ENCODE measurements at places on chromosomes 7 and 10.

- no peak for DNase-seq
Measured at GRCh38 chr7:20284771-20285143, 45.9 kb upstream of the ITGB8 start.

DNA sequence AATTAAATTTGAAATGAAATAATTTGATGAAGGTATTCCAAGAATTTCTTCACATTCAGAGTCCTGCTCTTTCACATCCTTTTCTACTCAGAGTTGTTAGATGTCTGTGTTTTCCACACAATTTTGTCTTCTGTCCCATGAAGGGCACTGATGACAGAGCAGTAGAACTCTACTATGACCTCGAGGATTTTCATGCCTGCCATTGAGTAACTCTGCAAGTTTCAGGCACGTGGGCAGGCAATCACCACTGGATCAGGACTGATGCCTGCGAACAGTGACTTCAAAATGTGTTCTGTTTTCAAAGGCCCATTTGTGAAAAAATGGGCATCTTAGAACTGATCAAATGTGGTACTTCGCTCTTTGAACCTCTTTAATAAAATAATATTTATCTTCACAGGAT lies 91.1 kb downstream of the CDK6 start:
- DNase-seq, result no peak

- no peak for DNase-seq
Measured at GRCh38 chr10:44806950-44807349, 104.2 kb upstream of the TMEM72 start.

GRCh38 chr10:100448951-100449350 lies 13.9 kb upstream of the WNT8B start:
- no peak for DNase-seq

- DNase-seq, result no peak
Measured at GRCh38 chr7:28799619-28800018, 158.5 kb downstream of the TRIL start.

DNA sequence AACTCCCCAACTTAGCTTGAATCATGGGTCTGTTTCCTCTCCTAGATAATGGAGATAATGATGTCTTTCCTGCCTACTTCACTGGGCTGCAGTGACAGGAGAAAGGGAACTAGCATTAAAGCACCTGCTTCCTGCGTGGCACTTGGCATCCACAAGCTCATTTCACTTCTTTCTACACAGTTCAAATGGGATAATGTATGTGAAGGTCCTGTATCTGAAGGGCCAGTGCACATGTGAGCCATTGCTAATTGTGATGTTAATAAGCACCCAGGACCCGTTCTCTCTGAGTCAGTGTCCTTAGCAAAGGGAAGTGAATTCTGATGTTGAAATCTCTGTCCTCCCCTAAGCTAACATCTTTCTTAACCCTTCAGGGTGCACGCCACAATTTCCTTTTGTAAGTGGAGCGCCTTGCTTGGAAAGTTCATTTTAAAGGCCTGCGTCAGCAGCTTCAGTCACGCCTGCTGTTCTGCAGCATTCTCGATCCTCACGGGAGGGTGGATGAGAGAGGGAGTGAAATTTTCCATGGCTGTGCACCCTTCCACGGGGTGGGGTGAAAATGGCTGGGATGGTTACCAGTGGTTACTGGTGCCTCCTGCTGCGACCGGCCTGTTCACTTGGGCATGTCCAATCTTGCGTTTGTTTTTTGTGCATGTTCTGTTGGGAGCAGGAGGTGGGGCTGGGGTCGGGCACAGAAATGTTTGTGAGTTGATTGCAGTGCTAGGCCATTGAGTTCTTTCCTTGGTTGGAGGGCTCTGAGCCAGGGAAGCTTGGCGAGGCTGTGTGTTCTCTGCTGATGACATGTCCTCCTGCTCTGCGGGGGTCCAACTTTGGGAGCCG lies 59.2 kb downstream of the HK1 start:
- no peak for DNase-seq

DNA sequence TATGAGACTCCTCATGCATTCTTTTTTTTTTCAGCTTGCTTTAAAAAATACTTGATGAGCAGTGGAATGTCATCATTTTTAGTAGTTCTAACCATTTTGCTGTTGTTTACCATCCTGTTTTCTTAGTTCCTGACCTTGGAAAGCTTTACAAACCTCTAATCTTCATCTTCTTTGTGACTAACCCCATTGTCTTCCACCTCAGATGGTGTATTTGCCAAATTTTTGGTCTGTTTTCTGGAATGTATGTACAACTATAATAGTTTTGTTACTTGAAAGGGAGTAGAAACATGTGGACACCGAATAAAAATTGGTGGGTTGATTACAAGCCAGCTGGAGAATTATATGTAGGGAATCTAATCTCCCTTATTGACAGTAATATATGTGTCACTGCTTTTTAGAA lies 172.7 kb downstream of the SND1 start:
- no peak for DNase-seq

GRCh38 chr7:151349507-151349853 lies 7.9 kb downstream of the NUB1 start:
- no peak for DNase-seq

GRCh38 chr7:127578036-127578684 lies 7.2 kb downstream of the GCC1 start:
- DNase-seq, result peak; percentile 27

- no peak for DNase-seq
Measured at GRCh38 chr10:123517901-123518300, 148.3 kb upstream of the GPR26 start.

GRCh38 chr7:105285118-105285874 lies 103.4 kb downstream of the SRPK2 start:
- no peak for DNase-seq

DNA sequence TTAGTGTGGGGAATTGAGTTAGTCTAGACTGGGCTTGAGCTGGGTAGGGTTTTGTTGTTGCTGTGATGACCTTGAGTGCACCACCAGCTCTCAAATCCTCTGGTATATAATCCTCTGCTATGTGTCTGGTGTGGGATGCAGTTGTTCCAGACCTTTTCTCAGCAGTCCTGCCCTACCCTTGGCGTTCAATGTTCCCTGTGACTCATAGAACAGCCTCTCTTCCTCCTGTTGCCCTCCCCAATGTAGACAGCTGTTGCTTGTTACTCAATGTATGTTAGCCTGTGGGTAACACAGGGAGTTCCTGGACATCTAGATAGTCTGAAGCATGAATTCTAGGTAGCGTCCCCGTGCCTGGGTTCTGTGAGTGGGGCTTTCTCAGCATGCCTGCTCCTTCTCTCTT lies 19.8 kb downstream of the ACBD7 start:
- DNase-seq, result no peak

DNA sequence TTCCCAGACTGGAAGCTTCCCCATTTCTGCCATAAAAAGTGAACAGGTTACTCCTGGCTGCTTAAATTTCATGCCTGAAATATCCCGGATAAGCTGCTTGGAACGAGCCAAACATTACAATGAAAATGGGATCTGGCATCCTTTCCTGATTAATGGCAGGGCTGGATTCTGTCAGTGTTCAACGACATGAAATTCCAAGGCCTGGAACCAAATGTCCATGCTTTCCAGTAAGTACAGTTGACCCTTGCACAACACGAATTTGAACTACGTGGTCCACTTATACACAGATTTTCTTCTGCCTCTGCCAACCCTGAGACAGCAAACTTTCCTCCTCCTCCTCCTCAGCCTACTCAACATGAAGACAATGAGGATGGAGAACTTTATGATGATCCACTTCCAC lies 65.4 kb downstream of the SGMS1 start:
- no peak for DNase-seq

DNA sequence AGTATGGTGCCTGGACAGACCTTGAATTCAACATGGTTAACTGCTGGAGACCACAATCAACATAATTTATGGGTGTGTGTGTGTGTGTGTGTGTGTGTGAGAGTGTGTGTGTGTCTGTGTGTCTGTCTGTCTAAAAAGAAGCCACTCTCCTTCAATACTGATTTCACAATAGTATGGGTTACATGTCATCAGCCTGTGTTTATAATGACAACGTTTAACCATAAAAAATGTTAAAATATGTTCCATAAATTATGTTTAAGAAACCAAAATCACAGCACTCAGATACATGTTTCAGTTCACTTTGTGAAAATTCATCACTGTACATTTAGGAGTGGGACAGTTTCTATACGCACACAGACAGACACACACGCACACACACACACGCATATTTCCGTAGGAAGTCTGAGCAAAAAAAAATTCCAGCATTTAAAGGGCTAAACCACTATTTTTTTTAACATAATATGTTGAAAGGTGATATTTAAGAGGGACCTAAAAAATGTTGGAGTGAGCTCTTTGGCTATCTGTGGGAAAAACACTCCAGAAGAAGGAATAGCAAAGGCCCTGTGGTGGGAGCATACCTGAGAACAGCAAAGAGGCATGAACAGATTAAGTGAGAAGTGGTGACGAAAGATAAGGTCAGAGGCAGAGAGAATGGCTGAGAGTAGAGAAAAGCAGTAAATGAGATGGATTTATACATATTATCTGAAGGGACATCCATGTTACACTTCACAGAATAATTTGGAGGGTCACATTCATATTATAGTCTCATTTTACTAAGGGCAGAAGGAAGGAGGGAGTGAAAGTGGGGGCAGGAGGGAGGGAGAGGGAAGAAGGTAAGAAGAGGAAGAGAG lies 10.9 kb downstream of the PDZD8 start:
- DNase-seq, result peak; percentile 33

- peak; percentile 33 for DNase-seq
Measured at GRCh38 chr10:24826009-24826408, 102.3 kb upstream of the ARHGAP21 start.

DNA sequence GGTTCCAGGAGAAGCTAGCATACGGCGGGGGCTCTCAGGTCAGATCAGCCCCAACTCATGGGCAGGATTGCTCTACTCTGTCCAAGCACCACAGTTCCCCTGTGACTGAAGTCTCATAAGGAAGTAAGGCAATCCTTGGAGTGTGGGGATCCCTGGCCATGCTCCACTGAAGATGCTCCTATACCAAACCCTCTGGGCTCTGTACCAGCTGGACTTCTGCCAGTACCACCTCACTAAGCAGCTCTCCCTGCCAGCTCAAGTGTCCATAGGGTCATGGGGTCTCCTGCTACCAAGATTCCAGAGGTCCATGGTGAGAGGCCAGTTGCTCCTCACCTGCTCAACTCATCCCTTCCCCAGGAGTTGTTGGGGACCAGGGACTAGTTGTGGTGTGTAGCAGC lies 355.7 kb upstream of the STEAP1 start:
- no peak for DNase-seq

GRCh38 chr7:130303982-130304381 lies 11.0 kb downstream of the CPA4 start:
- DNase-seq, result no peak

DNA sequence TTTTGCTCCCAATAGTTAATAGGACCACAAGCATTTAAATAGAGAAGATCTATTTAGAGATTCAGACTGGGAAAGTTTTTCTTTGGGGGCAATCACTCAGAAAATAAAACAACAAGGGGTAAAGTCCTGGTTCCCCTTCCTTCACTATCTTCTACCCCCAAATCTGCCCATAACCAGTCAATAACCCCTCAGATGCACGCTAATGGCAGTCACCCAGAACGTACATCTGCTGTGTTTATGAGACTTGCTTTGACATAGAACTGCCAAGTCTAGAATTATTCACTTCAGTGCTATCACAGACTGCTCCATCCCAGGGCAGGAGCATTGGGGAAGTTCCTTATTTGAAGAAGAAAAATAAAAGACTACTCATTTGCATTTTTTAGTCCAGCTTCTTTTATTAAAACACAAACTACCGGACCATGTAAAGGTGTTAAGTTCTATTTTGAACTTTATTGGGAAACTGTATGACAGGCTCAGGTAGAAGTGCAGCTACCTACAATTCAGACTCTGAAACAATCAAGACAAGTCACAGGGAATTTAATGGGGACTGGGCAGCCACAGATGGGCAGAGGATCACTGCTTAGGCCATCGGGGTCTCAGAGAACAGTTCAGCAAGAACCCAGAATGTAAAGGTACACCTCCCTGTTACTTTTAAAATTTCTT lies 38.4 kb downstream of the ANK3 start:
- no peak for DNase-seq

GRCh38 chr10:30829901-30830300 lies 200.3 kb upstream of the LYZL2 start:
- no peak for DNase-seq

DNA sequence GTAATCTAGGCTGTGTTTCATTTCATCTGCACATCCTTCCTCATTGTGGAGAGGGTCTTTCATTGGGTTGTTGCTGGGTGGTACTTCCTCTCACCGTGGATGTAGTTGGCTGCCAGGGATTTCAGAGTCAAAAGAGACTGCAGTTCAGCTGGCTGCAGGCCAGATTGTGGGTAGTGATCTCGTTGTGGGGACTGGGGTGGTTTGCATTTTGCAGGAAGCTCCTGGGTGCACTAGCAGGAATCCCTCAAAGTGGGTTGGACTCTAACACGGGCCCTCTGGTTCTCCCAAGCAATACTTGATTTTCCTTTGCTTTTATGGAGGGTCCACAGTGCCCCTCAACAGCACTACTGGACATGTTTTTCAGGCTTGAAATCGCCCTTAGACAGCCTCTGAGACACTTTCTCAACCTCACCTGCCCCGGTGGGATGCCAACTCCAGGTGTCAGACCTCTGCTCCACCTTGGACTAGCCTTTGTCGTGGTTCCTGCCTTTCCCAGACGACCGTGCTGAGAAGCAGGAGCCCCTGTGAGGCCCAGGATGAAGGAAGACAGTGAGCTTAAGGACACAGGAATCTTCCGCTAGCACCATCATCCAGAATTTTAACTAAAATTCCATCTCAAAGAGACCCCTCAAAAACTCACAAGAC lies 23.9 kb upstream of the ZNF273 start:
- no peak for DNase-seq

Measured in H4 (cell line).